ENCODE measurements at places on chromosomes 12 and 14.

- no peak for DNase-seq
These were observed 379.9 kb upstream of the DCN start for GRCh38 chr12:91562476-91562875.

GRCh38 chr12:30994274-30994673 is 67.7 kb downstream of the TSPAN11 start:
- no peak for DNase-seq

- no peak for DNase-seq
These were observed 409.9 kb upstream of the SOX5 start for GRCh38 chr12:24359418-24359817.

DNA sequence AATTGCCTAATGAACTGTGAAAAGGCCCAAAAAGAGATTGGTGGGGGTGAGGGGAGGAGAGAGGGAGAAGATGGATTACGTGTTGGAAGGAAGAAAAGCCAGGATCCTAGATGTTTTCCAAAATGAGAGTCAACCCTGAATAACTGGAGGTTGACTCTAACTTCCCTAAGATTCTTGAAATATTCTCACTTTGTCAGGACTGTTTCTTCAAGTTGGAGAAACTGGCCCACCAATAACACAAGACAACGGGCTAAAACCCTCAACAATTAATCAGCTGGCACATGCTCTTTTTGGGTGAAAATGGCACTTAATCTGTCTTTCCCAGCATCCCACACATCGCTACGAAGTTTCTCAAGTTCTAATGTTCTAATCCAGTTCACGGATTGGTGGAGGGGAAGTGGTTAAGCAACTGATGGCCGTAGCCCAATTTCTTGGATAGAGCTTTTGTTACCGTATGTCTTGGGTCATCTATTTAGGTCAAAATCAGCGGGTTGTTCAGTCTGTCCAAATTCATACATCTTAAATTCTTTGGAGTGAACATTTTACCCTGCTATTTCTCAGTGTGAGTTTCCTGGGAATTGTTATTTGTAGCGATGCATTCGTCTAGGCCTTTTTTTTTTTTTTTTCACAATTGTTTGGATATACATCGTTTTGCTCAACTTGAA is 49.0 kb downstream of the GPHB5 start:
- no peak for DNase-seq

DNA sequence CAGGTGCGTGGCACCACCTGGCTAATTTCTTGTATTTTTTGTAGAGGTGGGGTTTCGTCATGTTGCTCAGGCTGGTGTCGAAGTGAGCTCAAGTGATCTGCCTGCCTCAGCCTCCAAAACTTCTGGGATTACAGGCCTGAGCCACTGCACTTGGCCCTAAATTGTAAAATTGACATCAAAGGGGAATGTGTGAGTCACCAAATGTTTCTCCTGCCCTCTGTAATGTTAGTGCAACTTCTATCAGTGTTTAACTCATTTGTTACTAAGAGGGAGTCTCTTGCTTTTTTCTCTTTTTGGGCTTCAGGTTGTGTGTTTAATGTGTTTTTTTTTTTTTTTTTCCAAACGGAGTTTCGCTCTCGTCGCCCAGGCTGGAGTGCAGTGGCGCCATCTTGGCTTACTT is 2.3 kb downstream of the TULP3 start:
- no peak for DNase-seq

DNA sequence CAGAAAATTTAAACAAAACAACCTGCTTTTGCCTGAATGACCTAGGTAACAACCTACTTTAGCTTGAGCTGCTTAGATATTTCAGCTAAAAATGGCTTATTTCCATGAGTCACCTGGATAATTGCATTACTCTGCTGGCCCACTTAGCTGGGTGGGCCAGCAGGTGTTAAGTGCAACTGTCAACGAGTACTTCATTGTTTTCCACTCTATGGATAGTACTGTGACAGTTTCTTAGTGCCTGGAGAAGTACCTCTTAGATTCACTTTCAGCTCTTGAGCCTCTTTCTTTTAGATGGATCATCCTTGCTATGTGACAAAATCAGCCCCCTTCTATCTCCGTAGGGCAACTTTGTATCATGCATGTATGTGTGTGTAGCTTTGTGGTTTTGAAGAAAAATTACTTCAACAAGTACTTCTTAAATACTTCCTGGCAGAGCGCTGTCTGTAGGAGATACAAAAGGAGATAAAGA is 368.2 kb upstream of the ATP2B1 start:
- no peak for DNase-seq

- no peak for DNase-seq
These were observed 52.1 kb downstream of the NIN start for GRCh38 chr14:50778721-50779483.

DNA sequence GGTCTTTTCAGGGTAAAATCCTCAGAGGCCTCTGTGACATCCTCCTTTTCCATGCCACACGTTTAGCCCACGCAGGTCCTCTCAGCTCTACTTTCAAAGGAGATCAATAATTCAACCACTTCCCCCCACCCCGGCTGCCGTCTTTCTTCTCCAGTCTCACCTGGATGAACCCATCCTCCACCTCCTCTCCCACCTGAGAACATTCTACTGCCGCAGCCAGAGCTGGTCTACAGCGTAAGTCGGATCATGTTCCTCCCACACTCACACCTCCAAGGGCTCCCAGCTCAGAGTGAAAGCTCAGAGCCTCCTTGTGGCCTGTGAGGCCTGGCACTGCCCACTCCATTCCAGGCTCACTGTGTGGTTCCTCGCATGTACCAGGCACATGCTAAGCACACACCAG is 246.6 kb downstream of the CHST11 start:
- DNase-seq = no peak

DNA sequence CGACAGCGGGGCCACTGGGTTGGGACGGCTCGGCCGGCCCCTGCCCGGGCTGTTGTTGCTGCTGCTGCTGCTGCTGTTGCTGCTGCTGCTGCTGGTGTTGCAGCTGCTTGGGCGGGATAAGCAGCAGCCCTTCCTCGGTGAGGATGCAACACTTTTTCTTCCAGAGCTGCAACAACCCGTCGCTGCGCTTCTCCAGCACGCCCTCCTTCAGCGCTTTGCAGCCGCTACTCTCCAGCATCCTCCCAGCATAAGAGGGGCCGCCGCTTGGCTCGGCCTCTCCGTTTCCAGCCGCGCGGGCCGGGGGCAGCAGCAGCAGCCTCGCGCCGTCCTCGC is 529 bp downstream of the PHLDA1 start:
- no peak for DNase-seq

DNA sequence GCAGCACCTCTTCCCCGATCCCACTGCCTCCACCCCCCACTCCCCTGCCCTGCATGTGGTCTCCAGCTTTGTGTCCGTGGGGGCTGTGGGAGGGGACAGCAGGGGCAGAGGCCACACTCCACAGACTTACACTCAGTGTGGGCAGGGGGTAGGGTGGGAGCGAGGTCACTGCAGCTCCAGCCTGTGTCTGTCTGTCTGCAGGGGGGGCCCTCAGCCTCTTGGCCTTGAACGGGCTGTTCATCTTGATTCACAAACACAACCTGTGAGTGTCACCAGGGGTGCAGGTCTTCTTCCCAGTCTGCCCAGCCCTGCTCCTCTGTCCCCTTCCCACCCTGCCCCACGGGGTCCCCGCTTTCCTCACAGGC is 6.5 kb downstream of the NOC4L start:
- no peak for DNase-seq

DNA sequence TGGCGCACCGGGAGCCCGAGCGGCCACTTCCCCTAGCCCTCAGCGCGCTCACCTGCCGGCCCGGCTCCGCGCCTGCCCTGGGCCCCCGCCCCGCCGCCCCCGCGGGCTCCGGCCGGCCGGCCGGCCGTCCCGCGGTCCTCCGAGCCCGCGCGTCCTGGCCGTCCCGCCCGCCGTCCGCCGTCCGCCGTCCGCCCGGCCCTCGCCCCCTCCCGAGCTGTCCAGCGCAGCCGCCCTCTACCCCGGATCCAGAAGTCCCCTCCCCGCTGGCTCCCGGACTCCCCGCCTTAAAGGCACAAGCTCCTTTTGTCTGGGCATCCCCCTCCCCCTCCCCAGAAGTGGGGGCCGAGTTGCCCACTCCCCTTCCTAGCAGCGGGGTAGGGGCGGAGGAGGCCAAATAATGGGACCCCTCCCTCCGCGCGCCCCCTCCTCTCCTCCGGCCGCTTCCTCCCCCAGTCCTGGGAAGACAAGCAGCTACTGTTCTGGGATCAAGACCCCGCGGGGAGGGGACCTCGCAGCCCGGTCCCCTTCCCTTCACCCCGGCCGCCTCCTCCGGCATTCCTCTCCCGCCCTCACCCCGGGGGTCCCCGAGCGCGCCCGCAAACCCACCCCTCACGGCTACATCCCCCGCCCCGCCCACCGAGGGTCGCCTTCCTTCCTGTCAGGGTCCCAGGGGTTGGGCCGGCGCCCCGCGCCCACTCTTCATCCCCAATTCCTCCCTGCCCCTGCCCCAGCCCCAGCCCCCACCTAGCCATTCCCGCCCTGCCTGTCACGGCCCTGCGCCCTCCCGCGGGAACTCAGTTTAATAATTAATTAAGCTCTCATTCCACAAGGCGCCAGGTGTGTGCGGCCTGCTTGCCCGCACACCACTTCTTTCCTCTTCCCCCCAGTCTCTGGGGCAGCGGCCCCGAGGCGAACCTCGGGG is at the start of gene ADCY6:
Gene ADCY6 (minus strand): TSS at position 236 of the 922 bp plus-strand sequence. CDS start 5,655 bp downstream, outside the sequence.
- DNase-seq = no peak

GRCh38 chr12:52179396-52179973 is 12.3 kb downstream of the KRT80 start:
- no peak for DNase-seq

- DNase-seq = no peak
These were observed 63.0 kb upstream of the PTHLH start for GRCh38 chr12:28035500-28035899.

- DNase-seq = no peak
These were observed 19.8 kb upstream of the PZP start for GRCh38 chr12:9227950-9228349.

DNA sequence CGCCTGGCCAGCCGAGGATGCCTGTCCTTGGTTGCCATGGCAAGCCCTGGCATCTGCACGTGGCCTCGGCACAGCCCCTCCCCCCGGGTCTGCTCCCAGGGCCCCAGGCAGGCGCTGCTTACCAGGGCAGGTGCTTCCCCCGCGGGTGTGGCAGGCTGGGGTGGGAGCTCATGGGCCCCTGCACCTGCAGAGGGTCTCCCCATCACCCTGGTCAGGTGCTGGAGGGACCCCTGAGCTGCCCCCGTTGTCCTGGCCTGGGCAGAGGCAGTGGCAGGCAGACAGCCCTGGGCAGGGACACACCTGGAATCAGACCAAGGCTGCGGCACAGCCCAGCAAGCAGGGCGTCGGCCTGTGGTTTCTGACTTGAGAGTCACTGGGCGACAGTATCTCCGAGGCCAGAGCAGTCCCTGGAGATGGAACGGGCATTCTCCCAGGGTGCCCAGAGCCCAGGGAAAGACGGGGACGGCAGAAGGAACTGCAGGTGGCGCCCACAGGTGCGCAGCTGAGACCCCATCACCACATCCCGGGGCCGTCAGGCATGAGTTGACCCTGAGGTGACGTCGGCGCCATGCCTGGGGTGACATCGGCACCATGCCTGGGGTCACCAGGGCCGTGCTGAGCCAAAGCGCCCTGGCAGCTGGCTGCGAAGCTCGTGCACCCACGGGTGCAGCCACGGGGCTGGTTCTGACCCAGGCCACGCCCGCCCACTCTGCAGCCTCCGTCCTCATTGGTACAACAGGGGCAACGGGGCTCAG is 56.1 kb upstream of the FBRSL1 start:
- DNase-seq = no peak

DNA sequence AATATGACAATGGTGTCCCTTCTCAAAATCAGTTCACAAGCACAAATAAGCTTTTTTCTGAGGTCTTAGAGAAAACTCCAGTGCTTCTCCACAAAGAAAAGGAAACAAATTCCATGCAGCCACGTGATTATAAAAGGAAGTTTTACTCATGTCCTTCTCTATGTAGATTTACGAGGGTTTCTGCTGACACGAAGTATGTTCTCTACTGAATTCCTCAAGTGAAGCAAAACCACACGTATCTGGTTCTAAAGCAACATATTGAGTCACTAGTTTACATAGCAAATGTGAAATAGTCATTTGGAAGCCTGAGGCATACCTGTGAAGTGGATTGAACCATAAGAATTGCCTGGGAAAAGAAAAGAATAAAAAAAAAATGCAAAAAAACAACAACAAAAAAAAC is 31.9 kb downstream of the BMP4 start:
- DNase-seq = no peak

GRCh38 chr12:41122894-41123293 is 65.2 kb upstream of the PDZRN4 start:
- DNase-seq = no peak

DNA sequence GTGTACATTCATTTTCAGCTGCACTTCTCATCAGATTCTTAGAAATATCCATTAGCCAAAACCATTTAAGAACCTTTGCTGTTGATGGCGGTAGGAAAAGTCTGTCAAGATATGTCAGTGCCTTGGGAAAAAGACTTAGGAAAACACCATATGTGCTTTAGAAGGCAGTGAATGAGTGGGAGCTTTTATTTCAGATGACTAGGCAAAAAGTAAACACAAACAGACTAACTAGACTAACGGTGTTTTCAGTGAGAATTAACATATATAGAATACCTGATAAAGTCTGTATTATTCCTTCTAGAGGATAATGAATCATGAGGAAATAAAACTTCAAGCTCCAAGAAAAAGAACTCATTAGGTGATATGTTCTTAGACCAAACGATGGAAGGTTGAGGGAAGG is 418.9 kb downstream of the NAV3 start:
- no peak for DNase-seq

GRCh38 chr12:89384807-89385206 is 32.5 kb upstream of the DUSP6 start:
- no peak for DNase-seq

DNA sequence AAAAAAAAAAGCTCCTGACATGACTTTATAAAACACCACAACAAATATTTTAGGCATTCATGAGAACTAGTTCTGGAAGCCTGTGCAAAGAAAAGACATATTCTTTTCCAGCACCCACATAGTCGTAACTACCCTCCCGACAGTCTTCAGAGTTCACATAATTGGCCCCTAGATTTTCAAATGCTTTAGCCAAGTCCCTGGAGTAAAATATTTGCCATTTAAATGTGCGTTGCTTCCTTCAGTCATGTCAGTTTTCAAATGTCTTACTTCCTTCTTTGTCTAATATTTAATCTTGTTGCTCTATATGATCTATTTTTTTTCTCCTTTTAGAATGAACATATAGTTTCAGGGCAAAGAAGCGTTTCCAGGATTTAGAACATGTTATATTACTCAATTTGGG is 66.8 kb upstream of the KRAS start:
- no peak for DNase-seq

GRCh38 chr14:35814371-35815005 is 5.4 kb upstream of the RALGAPA1 start:
- DNase-seq = peak; percentile 66

GRCh38 chr14:38078393-38078792 is 129.3 kb upstream of the SSTR1 start:
- peak; percentile 9 for DNase-seq

GRCh38 chr14:90720336-90720735 is 95.9 kb downstream of the TTC7B start:
- no peak for DNase-seq

- no peak for DNase-seq
These were observed 193.3 kb upstream of the C14orf180 start for GRCh38 chr14:104386151-104386841.

- DNase-seq = no peak
These were observed 47.9 kb upstream of the PTGDR start for GRCh38 chr14:52219488-52220084.

- no peak for DNase-seq
These were observed 19.1 kb downstream of the VASH1 start for GRCh38 chr14:76780360-76780759.

Data from activated naive CD4-positive, alpha-beta T cell (primary cell).